GM19239 (cell line): ENCODE measurements at places on chromosomes 3 and 15.

DNA sequence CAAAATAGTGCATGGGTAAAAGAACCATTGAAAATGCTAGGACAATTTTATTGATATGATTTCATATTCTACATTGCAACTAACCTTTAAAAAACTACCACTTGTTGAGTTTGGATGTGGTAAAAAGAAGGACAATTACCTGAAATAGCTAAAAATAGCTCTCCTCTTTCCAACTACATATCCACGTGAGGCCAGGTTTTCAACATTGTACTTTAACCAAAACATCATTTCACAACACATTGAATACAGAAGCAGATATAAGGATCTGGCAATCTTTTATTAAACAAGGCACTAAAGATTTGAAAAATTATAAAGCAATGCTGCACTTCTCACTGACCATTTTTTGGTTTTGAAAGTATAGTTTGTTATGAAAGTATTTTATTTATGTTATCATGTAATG is 28.1 kb upstream of the MRPL3 start:
- no peak for DNase-seq

DNA sequence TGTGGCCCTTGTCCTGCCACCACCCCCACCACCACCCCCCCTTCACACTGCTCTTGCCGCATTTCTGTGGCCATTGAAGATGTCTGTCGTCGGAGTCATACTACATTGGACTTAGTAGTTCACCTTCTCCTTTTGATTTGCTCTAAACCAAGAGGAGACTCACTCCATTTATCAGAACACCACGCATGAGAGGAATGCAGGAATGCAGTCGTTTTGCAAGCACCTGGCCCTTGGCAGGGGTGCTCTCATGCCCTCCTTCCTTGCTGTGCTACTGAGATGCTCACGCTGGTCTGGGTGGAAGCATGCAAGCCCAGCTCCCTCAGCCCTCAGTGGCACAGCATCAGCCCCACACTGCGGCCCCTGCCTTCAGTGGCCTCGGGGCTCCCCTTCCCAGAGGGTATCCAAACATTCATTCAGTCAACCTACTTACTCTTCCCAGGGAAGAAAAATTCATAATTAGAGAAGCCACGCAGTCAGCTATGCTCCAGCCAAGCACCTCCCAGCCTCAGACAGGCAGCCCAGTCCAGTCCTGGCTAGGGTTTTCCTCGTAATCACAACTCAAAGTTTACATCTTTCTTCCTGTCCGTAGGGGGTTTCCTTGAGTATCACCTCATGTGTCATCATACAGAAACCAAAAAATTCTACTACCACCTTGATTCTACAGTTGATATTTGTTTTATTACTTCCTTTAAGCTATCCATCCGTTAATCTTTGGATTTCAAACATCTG is 520.0 kb downstream of the GABRG3 start:
- DNase-seq, result no peak

DNA sequence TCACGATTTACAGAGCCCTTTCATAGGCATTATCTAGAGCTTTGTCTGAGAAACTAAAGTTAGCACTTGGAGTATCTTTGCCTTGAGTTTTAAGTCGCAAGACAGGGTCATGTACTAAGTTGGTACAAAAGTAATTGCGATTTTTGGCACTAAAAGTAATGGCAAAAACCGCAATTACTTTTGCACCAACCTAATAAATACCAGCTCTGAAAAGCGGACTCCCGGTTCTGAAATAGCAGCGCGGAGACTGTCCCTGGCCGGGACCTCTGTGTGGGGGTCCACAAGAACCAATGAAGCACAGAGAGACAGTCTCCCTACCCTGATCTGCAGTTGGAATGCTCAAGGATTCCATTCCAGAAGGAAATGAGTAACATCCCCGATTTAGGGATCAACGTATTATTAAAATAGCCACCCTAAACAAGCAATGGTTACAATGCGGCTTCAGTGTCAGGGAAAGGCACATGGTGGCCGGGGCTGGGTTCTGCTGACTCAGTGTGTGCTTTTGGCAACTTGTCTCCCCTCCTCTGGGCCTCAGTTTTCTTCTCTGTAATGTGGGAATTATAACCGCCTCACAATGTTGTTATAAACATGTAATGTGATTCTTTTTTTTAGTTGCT is 150.3 kb upstream of the MCTP2 start:
- no peak for DNase-seq

DNA sequence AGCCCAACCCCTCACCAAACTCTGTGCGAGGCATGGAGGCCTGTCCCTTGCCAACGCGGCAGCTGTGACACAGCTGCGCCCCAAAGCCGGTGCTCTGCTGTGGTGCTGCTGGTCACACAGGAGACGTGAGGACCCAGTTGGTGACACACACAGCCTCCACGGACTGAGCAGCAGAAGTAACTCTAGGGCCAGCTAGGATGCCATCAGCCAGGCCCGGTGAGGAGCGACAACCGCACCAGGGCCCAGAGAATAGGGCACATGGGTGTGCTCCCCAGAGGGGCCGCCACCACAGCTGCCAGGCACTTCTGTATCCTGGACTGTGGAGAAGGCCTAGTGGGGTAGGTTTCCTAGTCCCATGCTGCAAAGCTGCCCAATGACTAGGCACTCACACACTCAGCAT is 10.7 kb downstream of the ZXDC start:
- no peak for DNase-seq

GRCh38 chr15:65388306-65389080 is 10.7 kb upstream of the IGDCC3 start:
- DNase-seq, result no peak
